ENCODE measurements at places on chromosomes 7 and 10.

- DNase-seq = no peak
These were observed 5.3 kb upstream of the COL1A2 start for GRCh38 chr7:94389381-94389780.

DNA sequence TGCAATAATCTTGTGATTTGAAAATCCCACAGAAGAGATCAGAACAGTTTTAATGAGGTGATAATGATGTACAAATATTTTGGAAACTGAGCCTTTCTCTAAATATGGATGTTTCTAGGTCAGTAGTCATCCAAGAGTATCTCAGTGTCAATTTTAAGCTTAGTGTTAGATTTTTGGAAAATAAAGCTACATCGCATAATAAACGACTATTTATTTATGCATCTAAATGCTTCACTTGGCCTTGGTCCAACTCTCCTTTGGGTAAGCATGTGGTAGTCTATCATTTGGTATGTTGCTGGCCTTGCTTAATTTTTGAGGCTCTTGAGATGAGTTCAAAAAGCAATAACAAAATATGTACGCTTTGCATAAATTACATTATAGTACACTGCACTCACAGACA lies 5.4 kb upstream of the PPP1R9A start:
- DNase-seq = no peak

DNA sequence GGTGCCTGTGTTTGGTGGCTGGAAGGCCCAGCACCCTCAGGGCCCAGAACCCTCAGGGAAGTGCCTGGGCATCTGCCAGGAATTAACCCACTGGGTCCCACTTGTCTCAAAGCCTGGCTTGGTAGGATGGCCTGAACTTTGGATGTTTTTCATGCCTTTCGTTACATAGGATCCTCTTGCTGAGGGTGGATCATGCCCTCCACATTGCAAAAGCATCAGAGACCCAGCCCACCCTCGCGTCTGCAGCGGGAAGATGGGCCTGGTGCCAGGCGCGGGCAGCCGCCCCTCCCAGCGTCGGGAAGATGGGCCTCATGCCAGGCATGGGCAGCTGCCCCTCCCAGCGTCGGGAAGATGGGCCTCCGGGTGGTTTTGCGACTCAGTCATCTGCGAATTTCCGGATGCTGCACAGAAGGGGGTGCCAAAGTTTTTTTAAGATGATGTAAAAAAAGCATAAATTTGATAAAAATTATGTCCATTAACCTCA lies 51.9 kb upstream of the PRKAR1B start:
- DNase-seq = no peak

DNA sequence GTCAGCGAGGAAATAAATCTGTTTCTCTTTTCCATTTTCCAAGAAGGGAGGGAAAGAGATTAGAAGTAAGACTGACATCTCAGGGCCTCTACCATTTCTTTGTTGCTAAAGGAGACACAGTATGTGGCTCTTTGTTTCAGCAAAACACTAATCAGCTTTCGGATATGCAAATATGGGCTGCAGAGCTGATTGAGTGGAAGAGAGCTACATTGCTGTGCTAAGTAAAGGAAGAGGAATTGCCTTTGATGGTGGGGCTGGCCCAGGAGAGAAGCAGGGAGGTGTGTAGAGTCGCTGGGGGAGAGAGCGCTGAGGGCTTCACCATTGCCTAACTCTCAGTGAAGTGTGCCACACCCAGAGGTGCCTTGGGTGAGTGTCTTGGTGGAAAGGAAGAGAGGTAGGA lies 284.8 kb downstream of the SDK1 start:
- DNase-seq = no peak

GRCh38 chr10:85926986-85927385 lies 439.6 kb downstream of the GRID1 start:
- DNase-seq = no peak

DNA sequence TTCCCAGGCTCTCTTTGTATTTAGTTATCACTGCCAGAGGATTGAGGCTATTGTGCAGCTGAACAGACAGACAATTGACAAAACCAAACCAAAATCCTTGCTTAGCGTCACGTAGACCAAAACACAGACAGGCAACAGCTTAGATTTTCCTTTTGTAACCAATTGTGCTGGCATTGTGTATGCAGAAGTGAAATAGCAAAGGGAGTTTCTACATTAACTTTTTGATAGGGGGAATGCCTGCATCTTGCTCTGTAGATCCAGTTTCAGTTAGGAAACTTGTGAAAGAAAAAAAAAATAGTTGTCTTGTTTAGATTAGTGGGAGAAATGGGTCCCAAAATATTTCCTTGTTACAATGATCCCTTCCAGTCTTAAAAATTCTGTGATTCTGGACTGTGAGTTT lies 333.8 kb downstream of the BBS9 start:
- no peak for DNase-seq

GRCh38 chr7:42071372-42072261 lies 165.4 kb downstream of the GLI3 start:
- no peak for DNase-seq

- no peak for DNase-seq
These were observed 66.9 kb downstream of the NXPH1 start for GRCh38 chr7:8500286-8500685.

DNA sequence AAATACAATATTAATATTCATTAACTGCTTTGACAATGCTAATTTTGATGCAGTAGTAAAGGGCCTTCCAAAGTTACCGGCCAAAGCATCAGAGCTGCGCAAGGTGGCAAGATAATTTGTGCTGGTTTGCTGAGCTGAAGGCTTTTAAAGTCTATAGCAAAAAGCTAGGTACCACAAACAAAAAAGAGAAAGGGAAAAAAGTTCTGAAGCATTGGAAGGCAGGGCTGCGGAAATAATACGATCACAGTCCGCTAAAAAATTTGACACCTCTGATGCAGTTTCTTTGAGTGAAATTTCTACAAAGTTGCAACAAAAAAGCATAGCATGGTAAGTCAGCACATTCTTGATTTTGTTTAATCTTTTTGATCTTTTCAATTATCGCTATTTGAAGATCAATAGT lies 175.6 kb downstream of the TCF7L2 start:
- no peak for DNase-seq
